ENCODE measurements at places on chromosomes 16 and 17. TPM values are rescaled to one million over a fixed set of nuclear protein-coding genes. Genes with fewer than 3 reads are reported as not detected.

Gene TP53TG3C
- not detected for total RNA-seq

Gene ERCC4
- total RNA-seq, result 16.1 TPM

Gene MMP2
- total RNA-seq, result 383 TPM

Gene ALOX15
- 0.45 TPM for total RNA-seq

Gene GRIN2C
- 0.29 TPM for total RNA-seq

Gene HYDIN
- 1.2 TPM for total RNA-seq

Gene TBC1D3G
- not detected for total RNA-seq

DNA sequence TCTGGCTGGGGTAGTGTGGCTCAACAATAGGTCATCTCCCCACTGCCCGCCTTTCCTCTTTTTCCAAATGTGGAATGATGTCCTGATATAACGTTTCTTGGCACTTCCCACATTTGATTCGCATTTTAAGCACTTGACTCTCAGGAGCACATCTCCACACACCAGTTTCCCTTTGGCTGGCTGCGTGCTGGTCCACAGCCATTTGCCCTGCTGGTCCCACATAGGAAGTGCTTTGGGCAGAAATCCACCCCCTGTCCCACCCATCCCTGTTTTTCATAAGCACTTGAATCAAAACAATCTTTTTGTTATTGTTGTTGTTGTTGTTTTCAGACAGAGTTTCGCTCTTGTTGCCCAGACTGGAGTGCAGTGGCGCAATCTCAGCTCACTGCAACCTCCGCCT is 24.0 kb upstream of the TNFRSF13B start:
- no peak for DNase-seq

- DNase-seq, result no peak
These were observed 7.0 kb upstream of the SLFN5 start for GRCh38 chr17:35235917-35236316.

- peak; percentile 78 for DNase-seq
These were observed 388.0 kb downstream of the SEC14L1 start for GRCh38 chr17:77528516-77529327.

- no peak for DNase-seq
These were observed 5.6 kb downstream of the GFAP start for GRCh38 chr17:44909681-44910144.

GRCh38 chr17:79826204-79826680 is 13.0 kb downstream of the CBX4 start:
- DNase-seq, result no peak

- no peak for DNase-seq
These were observed 192.9 kb downstream of the CCDC182 start for GRCh38 chr17:57552114-57552624.

- no peak for DNase-seq
These were observed 39.5 kb downstream of the DYNLRB2 start for GRCh38 chr16:80580109-80580832.

DNA sequence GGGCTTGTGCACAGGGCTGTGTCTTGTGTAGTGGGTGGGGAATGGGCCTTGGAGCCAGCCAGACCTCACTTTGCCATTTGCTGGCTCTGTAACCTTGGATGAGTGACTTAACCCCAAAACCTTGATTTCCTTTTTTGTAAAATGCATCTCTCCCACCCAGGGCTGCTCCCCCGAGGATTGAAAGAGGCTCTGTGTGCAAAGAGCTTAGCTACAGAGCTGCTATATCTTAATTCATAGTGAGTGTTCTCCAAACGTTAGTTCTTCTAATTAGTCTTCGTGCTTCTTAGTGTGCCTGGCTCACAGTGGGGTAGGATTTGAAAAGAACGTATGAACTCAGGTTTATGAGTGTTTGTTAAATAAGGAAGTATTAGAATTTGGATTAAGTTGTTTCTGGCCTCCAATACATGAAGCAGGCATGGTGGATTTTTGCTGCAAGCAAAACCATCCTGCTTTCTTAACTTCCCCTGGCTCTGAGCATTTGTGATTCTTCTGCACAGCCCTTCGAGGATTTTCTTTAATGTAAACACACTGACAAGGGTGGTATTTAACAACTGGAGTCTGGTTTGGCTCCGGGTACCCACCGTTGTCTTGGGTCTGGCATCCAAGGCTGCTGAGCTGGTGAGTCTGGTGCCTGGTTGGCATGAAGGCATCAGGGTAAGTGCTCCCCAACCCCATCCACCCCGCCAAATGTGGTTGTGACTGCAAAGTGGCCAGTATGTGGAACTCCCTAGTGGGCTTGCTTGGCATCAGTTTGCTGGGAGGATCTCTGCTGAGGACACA is 29.7 kb downstream of the KSR1 start:
- DNase-seq, result no peak

DNA sequence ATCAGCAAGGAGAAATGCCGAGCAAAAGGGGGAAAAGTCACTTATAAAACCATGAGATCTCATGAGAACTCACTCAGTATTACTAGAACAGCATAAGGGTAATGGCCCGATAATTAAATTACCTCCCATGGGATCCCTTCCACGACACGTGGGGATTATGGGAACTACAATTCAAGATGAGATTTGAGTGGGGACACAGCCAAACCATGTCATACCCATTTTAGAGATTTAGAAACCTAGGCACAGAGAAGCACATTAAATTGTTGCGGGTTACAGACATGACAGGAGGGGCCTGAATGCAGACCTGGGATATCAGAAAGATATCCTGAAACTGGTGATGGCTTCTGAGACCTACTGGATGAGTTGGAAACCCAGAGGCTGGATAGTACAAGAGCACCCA is 20.1 kb downstream of the ARHGAP17 start:
- DNase-seq, result no peak

DNA sequence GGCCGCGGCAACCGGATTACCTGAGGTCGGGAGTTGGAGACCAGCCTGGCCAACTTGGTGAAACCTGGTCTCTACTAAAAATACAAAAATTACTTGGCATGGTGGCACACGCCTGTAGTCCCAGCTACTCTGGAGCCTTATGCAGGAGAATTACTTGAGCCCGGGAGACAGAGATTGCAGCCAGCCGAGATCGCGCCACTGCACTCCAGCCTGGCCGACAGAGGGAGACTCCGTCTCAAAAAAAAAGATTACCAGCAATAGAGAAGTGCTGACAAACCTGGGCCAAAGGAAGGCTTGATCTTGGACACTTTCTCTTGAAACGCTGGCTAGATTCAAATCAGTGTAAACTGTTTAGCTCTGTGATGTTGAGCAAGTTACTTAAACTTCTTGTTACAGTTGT is 4.3 kb downstream of the MT1H start:
- DNase-seq, result no peak

DNA sequence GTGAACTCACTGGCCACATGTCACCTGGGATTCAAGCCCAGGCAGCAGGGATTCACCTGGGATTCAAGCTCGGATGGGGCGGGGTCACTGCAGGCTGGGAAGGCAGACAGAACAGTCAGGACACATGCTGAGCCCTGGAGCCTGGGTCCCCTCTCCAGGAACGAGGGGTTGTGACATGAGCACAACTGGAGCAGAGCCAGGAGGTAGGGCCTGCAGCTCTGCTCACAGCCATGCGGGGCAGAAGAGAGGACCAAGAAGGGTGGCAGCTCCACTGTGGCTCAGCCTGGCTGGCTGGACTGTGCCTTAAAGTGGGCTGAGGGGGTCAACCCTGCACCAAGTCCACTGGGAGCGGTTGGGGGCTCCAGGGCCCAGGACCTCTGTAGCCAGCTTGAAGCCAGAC is 150.1 kb downstream of the RAB11FIP4 start:
- no peak for DNase-seq

DNA sequence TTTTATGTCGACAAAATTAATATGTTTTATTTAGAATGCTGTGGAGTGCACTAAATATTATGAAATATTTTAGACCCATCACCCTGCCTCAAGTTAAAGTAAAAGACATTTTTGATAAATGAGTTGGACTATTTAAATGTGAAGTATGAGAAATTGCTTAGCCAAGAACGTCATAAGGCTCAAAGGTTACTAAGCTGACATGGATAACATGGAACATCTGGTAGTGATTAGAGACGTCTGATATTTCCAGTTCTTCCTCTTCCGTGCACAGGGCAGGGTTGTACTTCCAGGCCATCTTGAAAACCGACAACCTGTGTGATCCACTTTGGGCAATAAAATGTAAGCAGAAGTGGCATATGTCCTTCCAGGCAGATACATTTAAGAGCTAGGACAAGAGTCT is 7.2 kb upstream of the CCL8 start:
- no peak for DNase-seq

DNA sequence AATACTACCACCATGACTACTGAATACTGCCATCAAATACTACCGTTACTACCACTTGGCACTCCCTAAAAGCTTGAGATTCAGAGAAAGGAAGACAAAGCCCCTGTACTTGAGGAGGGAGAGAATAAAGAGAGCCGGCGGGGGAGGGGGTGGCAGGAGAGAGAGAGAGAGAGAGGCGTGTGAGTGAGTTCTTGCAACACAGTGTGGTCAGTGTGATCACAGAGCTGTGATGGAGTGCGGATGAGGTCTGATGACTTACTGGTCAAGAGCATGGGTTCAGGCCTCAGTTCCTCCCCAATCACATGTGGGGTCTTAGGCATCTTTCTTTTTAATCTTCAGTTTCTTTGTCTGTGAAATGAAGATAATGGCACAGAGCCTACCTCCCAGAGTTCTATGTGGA is 19.2 kb downstream of the PRKCB start:
- DNase-seq, result no peak

GRCh38 chr17:33765871-33766270 is 472.8 kb upstream of the ASIC2 start:
- no peak for DNase-seq

GRCh38 chr16:87740441-87740840 is 25.3 kb downstream of the KLHDC4 start:
- DNase-seq, result no peak

GRCh38 chr17:4073983-4074830 is 68.6 kb downstream of the ZZEF1 start:
- DNase-seq, result no peak

GRCh38 chr17:32673964-32674363 is 187.2 kb downstream of the CDK5R1 start:
- no peak for DNase-seq

DNA sequence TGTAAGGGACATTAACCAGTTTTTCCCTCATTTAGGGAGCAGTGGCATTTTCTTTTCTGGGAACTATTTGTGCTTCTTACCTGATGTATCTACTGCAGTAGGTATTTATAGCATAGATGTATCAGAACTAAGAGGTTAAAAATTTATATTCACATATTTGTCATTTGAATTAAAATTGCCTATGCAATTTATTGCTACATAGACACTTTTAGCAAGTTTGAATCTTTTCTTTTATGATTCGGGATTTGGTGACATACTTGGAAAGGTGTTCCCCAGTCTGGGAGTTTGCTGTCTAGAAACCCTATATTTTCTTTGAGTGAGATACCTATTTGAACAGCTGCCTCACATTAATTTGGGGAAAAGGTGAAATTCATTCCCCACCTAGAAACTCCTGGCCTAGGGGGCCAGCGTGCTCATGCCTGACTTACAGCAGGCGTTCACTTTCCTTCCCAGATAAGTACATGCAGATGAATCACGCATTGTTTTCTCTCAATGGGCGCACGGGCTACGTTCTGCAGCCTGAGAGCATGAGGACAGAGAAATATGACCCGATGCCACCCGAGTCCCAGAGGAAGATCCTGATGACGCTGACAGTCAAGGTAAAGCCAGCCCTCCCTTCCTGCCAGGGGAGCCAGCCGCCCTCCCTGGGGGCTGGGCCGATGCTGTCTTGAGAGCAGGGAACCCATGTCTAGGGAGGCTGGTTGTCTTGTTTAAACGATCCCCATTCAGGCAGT is 73.8 kb downstream of the SDR42E1 start:
- no peak for DNase-seq
